ENCODE measurements at places on chromosomes 5 and 9.
A peak's percentile ranks its signal among the peaks of the same experiment; 100 is the strongest.

GRCh38 chr5:171688696-171689495, 96.7 kb upstream of the SMIM23 start:
- DNase-seq: no peak

GRCh38 chr5:75048457-75048953, 3.9 kb downstream of the GCNT4 start:
- no peak for DNase-seq

GRCh38 chr9:88748566-88749261, 213.7 kb downstream of the NXNL2 start:
- no peak for DNase-seq

DNA sequence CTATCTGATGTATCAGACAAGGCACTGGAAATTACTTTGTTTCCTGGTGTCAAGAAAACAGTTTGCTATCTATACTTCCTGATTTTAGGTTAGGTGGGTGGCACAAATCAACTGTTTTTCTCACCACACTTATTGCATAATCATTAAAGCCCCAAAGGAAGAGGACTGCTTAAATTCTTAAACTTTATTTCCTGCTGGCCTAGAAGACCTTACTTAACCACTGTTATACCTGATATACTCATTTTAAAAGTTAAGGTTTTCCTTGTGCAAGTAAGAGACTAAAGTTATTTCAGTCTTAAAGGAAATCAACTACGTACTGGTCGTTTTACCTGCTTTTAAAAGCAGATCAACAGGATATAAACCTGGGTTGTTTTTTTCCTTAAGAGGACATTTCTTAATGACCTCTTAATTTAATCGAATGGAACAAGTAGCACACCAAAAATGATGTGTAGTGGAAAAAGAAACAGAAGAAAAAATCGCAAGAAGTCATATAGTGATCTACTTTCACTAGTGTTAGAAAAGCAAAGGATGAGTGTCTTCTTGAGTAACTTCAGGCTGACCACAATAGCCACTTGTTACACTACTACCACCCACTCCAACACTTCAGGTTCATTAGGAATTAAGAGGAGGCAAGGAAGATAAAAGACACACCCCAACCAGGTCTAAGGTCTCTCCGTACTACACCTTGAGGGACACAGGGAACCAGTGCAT, 974 bp downstream of the CLINT1 start:
- no peak for DNase-seq

- no peak for DNase-seq
These were observed 86.0 kb downstream of the FBXL7 start for GRCh38 chr5:15585841-15586591.

- DNase-seq: peak; percentile 50
These were observed 14.7 kb downstream of the MGAT1 start for GRCh38 chr5:180787711-180788431.

DNA sequence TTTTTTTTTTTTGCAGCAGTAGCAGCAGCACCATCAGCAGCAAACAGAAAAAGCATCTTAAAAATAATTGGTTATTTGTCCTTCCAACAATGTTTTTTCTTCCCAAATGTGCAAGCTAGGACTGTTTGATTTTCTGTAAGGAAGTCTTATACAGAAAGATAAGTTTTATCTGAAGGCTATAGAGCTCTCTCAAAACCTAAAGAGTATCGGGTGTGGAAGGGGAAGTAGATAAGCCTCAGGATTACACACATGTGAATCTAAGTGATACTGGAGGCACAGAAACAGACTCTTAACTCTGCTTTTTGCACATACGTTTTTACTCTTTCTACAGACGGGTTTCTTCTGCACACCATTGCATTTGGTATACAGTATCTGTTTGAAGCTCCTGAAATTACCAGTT, 184.4 kb upstream of the FTMT start:
- DNase-seq: no peak

DNA sequence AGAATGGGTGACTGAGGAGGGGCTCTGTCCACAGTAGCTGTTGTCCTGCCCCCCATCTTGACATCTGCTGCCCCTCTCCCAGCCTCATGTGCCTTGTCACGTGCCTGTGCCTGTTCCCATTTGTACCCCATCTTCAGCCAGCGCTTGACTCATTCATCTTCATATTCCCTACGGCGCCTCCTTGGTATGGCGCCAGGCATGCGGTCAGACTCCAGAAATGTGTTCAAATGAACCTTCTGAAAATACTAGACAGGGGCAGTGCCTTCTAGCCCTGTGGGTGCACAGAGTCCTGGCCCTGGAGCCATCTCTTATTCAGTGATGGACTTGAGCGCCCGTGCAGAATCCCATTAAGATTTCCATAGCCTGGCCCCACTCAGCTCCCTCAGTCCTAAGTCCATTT, 46.2 kb downstream of the CFAP77 start:
- DNase-seq: no peak

GRCh38 chr5:13606051-13606450, 338.4 kb downstream of the DNAH5 start:
- DNase-seq: no peak

DNA sequence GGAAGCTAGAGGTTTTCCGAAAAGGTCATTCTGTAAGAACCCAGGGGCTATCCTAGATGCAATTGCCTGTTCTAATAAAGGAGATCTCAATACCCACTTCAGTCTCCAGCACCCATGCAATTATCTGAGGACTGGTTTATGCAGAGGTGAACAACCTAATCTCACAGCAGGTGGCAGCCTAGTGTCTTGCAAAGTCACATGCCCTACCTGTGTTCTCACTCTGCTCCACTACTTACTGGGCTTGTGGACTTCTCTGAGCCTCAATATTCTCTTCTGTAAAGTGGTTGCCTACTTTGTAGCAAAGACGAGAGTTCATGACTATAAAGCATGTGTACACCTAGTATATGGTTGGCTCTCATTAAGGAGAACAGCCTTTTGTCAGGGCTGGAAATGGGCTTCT, 21.0 kb upstream of the ALDH1B1 start:
- DNase-seq: no peak

DNA sequence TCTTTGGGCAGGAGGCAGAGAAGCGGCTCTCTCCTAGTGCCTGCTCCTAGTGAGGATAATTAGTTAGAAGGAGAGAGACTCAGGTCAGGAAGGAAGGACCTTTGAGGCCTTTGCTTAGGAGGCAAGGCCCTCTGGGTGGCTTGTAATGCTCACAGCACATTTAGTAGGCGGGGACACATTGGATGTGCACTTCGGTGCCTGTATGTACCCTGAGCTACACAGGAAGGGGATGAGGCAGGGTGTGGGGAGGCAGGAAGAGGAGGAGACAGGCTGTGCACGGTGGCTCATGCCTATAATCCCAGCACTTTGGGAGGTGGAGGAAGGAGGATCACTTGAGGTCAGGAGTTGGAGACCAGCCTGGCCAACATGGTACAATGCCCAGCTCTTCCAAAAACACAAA, 7.2 kb upstream of the LCN2 start:
- no peak for DNase-seq

DNA sequence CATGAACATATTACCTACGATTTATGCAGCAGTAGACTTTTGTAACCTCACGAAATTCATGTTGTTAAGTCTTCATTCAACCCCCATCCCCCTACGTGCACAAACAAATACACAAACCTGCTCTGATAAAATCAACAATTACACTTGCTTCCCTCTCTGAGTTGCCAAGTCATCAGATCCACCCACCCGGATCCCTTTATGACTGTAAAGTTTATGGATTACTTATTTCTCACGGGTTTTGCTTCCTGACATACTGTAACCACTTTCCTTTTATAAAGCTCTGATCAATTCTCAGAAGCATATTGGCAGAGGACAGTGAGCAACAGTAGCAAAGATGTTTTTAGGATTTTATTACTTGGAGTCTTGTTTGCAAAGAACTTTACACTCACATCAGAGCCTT, 70.5 kb downstream of the MLLT3 start:
- no peak for DNase-seq
